ENCODE measurements at places on chromosomes 12 and 14.

DNA sequence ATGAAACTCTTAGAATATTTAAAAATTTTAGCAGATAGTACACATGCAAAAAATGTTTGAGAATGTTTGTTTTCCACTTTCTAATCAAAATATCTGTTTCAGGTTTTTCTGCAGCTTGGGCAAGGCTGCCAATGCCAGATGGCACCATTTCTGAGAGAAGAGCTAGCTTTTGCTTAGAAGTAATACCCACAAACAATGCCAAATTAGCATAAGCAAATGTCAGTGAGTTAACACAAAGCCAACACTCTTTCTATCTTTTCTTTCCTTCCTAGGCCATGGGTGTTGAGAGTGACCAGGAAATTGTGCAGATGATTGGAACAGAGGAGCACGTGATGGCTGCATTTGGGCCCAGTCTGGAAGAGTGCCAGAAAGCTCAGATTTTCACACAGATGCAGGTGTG is 35.2 kb downstream of the POLR3B start:
- no peak for DNase-seq

DNA sequence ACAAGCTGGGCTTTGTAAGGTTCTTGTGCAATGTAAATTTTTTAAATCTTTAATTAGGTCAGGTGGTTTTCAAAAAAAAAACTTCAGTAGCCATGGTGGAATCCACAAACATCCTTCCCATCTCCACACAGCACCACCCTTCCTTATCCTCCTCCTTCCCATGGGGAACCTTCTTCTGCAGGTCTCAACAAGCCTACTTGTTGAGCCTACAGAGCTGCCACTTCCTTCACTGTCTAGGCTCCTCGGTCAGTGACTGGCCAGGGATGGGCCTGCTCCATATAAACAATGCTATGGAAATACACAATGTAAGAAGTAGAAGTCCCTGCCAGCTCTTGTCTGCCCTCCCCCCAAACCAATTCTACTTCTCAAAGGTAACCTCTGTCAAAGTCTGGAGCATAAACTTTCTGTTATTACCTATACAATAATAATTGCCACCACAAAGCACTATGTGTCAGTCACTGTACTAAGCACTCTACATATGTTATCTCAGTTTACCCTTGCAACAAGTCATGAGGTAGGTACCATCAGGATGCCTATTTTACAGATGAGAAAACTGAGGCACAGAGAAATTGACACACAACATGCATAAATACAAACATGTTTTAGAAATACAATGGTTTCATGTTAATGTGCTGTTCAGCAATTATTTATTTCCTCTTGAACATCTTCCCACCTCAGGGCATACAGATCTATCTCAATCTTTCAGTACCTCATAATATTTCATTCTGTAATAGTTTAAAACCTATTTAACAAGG is 17.4 kb downstream of the LIMA1 start:
- no peak for DNase-seq

- DNase-seq: peak; percentile 29
These were observed 1.9 kb downstream of the PPP1R3E start for GRCh38 chr14:23300687-23301223.

- peak; percentile 19 for DNase-seq
These were observed 78.0 kb downstream of the NOC4L start for GRCh38 chr12:132222096-132222807.

DNA sequence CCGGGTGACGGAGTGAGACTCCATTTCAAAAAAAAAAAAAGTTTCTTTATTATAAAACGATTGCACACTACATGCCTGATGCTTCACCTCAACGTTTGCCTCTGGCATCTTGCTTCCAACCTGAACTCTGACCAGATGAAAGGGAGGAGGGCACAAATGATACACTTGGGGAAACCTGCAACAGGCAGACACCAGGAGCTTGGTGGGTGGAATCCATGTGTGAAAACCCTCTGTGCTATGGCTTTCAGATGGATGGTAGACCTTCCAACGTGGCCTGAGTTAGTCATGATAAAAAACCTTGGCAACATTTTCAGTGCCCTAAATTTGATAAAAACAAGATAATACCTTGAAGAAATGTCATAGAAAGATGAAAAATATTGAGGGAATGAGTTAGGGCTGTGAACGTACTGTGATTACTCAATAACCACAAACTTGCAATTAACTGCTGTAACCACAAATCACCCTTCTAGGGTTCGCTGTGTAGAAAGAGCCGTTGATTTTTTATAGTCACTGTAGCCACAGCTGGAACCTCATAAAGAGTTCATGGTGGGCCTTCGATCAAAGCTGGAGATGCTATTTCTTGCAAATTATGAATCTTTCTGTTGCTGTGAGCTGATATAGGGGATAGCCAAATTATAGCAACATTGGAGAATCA is 26.1 kb upstream of the GZMB start:
- DNase-seq: no peak

GRCh38 chr14:33972583-33973081 is 21.8 kb upstream of the EGLN3 start:
- DNase-seq: no peak

DNA sequence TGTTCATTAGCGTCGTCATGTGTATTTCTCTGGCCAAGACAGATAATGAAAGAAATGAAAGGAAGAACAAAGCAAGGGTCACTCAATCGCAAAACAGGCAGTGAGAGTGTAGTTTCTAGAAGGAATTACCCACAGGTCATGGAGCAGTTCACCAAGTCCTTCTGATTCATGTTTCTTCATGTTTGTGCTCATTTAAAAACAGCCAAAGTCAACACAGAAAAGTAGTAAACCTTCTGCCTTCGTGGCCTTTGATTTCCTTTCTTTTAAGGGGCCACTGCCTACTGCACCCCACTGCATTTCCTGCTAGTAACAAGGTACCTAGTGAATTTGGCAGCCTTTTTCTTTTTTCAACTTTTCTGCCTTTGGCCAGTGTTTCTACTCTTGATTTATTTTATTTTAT is 75.1 kb downstream of the KCNK13 start:
- DNase-seq: no peak

- DNase-seq: no peak
These were observed 12.8 kb downstream of the SERPINA1 start for GRCh38 chr14:94375552-94376107.

Data from stimulated activated CD4-positive, alpha-beta T cell treated with anti-CD3 and anti-CD28 coated beads, Interleukin-15, amount 100 ng/mL, for 24 hours (primary cell).